Endodermal cell (in vitro differentiated cells): ENCODE measurements at places on chromosomes 6 and 20. TPM values are rescaled to one million over a fixed set of nuclear protein-coding genes. Genes with fewer than 3 reads are reported as not detected.

The MUCL3 gene
- total RNA-seq, result 0.18 to 0.25 TPM in 2 of 3 replicates, not detected in the other

DNA sequence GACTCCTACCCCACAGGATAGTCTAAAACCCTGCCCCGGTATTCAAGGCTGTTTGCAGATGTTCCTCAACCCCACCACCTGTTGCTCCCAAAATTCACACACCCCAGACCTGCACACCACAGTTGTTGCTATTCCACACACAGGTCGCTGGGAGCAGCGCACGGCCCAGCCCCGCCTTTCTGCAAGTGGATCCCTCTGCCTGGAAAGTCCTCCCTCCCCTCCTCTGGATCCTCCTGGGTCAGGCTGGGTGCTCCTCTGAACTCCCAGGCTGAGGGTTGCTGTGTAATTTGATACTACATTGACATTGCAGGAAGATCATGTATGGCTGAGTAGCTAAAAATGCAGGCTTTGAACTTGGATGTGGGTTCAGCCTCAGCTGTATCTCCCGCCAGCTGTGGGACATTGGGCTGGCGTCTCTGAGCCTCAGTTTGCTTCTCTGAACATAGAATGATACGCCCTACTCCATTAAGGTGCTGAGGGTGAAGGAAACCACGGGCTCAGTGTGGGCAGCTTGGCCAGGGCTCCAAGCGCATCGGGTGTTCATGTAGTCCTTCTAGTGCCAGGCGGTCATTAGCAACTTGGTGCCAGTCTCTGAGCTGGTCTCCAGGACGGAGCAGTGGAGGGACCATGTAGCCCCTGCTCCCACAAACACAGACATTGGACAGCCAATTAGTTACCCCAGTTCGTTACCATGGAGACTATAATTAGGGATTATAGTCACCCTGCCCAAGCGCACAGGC, 13.9 kb upstream of the CCN5 start:
- DNase-seq, result peak; percentile 79

The MPC1 gene
- total RNA-seq, result 8.2 TPM in 2 replicates

The HLA-DRB1 gene
- 14.6 and 17.6 TPM in 2 replicates for total RNA-seq

The CST1 gene
- 1,051 and 1,192 TPM in 2 replicates for total RNA-seq

DNA sequence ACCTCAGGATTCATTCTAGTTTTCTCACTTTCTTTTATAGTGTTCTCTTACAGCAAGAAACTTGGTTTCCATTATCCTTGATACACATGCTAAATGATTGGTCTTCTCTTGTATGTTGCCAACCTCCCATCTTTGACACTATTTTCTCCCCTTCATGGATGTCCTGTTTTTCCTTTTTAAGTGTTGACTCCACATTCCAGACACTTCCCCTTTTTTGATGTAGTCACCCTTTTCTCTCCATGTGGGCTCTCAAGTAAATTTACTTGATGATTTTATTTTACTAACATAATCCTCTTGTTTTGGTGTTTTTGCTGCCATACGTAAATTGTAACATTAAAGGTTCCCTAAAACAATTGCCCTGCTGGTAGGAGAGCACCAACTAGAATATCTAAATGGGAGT, 148.1 kb downstream of the ZFAND3 start:
- DNase-seq, result no peak
